Retinal pigment epithelial cell (primary cell): ENCODE measurements at places on chromosomes 4 and X.

DNA sequence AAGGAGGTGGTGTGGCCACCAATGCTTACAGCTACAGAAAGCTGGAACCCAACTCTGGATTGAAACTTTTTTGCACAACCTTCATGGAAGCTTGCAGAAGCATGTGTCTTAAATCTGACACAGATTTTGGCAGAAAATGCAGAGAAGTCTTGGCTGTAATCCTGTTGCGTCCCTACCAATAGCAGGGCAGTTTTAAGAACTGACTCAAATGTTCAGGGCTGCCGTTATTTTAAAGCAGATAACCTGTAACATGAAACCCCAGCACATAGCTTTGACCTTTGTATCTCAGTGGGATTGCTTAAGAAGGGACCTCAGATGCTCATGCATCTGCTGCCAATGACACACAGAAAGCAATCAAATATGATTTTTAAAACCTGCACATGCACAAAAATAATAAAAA, at the start of gene VEGFD:
VEGFD (minus strand) TSS at position 110 of the 400 bp plus-strand sequence. CDS start 467 bp downstream, outside the sequence.
- peak; percentile 3 for DNase-seq

- no peak for DNase-seq
Measured at GRCh38 chr4:145071560-145071959, 26.4 kb downstream of the ANAPC10 start.

GRCh38 chr4:99324361-99324760, 3.2 kb upstream of the ADH1B start:
- DNase-seq, result no peak

DNA sequence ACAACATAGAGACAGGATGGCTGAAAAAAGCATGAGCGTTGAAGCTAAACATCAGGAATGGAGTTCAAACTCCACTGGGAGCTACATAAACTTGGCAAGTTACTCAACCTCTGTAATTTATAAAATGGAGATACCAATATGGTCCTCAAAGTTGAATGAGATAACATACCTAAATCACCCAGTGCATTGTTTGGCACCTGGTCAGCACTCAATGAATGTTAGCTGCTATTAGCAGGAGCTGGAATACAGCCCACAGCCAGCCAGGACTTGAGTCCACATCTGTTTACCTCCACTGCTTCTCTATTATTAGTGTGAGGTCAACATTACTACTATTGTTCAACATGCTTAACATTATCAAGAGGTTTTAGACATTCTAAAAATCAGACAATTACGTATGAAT, 97.9 kb downstream of the NR3C2 start:
- no peak for DNase-seq

- DNase-seq, result no peak
Measured at GRCh38 chrX:10006086-10006485, 38.9 kb downstream of the CLDN34 start.

- no peak for DNase-seq
Measured at GRCh38 chr4:123588631-123589241, 192.1 kb downstream of the SPRY1 start.

DNA sequence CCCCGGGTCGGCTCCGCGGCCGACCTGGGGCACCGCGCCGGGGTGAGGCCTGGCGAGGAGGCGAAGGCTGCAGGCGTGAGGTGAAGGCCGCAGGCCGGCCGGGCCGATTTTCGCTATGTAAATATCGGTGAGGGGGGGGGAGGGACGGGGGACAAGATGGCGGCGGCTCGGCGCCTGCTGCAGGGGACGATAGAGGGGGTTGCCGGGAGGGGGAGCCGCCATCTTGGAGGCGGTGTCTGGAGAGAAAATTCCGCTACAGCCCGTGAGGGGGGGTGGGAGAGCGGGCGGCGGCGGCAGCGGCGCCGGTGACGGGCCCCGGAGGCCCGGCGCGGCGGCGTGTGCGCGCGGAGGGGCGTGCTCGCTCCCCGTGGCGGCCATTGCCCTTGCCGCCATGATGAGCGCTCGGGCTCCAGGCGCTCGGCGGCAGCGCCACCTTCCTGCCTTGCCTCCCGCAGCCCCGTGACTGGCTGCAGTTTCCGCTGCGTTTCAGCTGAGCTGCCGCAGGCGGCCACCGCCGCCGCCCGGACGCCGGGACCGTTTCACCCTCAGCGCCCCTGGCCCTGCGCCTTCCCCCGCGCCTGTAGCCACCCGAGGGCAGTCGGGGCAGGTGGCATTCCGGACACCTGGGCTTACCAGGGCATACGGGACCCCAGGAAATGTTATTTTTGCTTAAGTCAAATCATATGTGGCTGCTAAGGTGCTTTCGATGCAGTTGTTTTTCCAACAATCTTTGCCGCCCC, 692 bp downstream of the ZFX start:
- peak; percentile 73 for DNase-seq
